Stimulated activated CD4-positive, alpha-beta T cell treated with anti-CD3 and anti-CD28 coated beads, TNF-alpha, amount 100 ng/mL, for 48 hours (primary cell): ENCODE measurements at places on chromosomes 16 and 17.

DNA sequence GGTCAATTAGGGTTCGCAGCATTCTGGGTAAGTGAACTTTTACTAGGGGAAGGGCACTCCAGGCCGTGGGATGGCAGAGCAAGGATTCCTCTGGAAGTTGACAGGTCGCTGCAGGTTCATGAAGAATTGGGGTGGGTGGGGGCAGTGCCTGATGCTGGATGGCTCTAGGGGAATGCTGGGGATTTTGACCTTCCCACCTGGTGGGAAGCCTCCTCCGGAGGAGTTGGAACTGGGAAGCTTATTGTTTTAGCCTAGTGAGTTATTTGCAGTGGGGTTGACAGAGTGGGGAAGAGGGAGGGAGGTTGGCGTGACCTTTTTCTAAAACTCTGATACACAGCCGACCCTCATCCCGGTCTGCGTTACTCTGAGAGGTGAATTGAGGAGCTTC is 606 bp upstream of the C17orf113 start:
- DNase-seq: no peak

DNA sequence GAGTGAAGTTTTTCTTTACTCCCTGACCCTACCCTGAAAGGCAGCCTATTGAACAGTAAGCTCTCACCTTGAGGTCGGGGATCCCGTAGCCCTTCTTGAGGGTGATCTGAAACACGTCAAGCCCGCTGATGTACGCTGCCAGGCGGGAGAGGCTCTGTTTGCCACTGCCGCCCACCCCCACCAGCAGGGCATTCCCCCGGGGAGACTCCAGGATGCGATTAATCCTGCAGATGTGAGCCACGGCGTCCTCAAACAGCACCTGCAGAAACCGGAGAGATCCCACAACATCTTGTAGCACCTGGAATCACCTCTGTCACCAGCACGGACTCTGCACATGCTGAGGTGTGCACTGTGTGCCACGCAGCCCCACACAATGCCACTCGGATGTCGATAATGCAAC is 96.8 kb downstream of the PGS1 start:
- no peak for DNase-seq

DNA sequence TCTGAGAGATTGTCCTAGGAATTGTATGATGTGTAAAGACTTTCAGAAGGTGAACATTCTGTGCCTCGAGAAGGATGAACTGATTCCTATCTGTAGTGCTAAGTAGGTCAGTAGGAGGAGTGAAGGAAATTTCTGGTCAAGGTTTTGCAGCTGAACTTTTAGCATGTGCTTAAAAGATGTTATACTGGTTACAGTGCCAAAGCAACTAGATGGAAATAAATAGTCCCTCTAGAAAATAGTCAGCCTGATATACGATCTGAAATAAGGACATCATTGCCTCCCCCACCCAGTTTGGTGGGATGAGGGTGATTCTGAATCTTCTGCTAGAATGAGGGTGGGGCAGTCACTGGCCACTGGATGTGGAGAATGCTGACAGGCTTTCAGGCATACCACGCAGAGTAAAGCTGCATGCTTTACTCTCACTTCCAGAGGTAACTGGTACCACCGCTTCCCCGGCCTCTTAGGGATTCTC is 57.2 kb upstream of the VPS4A start:
- no peak for DNase-seq

- no peak for DNase-seq
Observed at GRCh38 chr17:64103391-64104364, 26.3 kb downstream of the ERN1 start.

GRCh38 chr16:26605626-26606271 is 461.0 kb upstream of the C16orf82 start:
- no peak for DNase-seq

- no peak for DNase-seq
Observed at GRCh38 chr16:86697715-86698114, 119.4 kb downstream of the FOXL1 start.

DNA sequence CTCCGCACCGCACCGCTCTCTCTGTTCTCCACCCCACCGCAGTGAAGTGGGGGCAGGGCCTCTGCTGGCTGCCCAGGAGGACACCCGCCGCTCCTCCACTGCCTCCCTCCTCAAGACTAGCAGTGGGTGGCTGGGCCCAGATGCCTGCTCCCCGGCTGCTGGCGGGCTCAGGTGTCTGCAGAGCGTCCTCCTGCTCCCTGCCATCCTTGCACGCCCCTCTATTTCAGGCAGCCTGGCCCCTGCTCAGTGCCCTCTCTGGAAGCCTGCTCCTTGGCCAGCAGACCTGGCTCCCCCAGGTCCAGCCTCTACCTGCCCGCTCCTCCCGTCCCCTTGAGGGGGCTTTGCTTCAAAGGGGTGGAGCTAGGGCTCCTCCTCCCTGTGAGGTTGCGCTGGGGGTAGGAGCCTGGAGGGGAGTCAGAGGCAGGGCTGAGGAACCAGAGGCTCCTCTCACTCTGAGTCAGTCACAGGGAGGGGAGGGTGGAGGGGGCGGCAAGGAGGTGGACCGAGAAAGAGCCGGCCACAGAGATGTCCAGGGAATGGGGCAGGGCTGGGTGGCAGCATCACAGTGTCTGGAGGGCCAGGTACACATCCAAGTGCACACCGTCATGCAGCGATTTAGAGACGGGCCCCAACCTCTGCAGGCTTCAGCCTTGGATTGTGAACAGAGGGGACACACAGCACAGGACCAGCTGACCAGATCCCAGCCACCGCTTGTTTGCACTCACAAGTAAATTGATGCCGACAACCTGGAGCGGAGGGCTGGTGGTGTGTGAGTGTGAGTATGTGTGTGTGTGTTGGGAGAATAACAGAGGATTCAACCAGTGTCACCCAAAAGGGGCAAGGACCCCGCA is 9.8 kb upstream of the TMEM92 start:
- no peak for DNase-seq

DNA sequence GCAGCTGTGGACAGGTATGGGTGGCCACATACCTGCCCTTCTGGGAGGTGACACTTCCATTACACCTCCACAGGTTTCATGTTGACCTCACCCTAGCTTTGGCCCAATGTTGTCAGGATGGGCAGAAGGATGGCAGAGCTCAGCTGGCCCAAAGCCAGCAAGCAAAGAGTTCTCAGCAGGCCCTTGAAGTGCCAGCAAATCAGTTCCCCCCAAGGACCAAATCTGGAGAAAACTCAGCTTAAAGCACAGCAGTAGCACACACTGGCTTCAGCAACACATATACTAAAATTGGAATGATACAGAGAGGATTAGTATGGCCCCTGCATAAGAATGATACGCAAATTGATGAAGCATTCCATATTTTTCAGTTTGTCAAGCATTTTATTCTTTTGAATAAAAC is 13.4 kb downstream of the ARL4D start:
- no peak for DNase-seq

- DNase-seq: no peak
Observed at GRCh38 chr17:61409301-61410112, 9.9 kb downstream of the TBX2 start.

DNA sequence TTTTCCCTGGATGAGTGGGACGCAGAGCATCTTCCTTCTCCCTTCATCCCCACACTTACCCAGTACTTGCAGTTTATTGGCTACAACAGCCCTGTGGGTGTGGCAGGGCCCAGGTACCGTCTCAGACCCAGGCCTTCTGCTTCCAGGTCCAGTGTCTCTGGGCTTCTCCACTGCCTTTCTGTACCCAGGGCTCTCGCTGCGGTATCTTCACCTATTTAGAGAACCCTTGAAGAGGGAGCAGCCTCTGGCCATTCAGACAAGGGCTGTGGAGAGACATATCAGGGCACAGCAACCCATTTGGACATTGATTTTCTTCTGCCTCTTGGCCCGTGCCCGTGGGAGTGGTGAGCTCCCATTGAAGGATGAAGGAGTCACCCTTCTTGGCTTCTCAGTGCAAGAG is 17.3 kb downstream of the TBX4 start:
- no peak for DNase-seq
